MV-4-11 (cell line): ENCODE measurements at places on chromosomes 6 and 20.

DNA sequence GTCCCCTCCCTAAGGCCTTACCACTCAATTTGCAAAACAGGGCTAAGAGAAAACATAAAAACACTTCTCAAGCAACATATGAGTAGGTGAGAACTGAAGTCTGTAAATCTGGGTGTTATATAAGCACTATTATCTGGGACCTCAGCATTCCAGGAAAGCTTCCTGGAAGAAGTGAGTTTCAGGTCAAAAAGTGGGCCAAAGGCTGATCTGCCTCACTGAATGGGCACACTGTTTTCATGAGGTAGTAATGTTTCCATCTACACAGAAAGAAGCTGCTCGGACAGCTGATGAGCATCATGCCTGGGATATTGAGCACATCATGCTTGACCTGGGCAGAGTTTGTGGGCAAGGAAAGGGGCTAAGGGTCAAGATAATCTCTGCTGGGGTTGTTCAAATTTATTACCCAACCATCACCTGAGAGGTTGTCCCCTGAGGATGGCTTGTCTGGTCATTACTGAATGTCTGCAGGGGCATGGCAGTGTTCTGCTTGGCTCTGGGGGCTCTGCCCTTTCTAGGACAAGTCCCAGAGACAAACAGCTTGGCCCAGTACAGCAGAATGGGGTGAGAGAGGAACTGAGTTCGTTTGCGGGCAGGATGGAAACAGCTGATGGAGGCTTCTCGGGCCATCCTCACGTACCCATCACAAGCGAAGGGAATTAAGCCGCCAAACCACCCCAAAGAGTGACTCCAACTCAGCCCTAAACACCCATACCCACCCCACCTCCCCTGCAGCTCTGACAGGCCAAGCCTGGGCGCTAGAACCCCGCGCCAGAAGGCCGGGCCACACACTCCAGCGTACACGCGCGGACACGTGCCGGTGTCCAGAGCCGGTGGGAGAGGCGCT lies 1.2 kb upstream of the SYNJ2 start:
- DNase-seq = peak; percentile 65

DNA sequence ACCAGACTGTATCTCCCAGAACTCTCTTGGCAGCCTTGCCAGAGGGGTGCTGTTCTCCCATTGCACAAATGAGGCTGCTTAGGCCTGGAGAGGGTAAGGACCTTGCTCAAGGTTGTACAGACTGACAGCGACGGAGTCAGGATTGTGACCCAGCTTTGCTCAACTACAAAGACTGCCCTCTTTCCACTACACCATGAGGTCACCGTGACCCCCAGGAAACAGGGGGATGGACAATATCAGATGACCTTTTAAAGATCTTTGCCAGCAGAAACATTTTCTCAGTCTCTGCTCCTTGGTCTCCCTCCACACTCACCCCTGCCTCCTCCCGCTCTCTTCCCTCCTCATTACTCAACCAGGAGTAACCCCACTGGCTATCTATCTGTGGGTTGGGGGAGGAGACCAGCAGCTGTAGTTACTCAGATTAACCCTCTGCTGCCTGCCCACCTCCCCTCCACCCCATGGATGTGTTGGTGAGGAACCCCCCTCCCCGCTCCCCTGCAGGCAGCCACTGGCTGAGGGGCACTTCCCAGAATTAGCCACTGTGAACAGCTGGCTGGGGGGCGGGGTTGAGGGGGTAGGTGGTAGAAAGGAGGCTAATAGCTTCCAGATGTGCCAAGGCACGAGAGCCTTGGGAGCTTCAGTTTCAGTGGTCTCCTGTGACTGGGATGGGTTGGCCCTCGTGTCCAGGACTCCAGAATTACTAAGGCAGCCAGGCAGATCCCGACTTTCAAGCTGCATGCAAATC lies 26.9 kb upstream of the MRPS18A start:
- DNase-seq = peak; percentile 25

DNA sequence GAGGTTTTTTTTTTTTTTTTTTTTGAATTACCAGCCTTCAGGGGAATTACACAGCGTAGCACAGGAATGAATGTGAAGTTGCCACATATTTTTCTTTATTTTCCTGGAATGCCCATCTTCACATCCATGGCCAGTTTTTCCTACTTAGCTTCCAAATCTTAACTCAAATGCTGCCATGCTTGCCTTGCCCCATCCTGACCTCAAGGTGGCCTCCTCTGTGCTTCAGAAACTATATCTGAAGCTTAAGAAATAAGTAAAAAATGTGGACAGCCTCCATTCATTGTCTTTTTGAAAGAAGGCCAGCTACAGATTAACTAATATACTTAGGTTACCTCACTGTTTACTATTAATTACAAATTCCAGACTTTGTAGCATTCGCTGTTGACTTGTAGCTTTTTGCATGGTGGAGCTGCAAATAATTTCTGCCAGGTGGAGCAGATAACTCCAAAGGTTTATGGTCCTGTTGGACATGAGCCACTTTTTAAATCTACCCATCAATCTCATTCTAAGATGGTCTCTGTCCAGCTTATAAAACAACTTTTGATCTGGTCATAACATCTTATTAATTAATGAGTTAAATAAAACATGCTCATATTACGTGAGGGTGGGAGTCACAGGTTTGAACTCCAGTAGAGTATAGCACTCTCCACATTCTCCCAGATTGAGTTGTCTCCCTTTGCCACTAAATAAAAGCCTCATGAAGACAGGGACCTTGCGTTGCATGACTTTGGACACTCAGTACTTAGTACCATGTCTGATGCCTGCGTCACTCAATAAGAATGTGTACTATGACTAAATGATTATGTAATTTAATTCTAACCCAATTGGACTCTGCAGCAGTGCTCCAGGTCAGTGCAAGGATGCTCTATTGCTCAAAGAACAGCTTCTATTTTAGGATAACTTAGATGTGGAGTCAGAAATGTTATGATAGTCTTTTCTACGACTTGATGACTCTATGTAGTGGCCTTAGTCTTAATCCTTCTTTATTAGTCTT lies 678.6 kb upstream of the CITED2 start:
- peak; percentile 14 for DNase-seq

- DNase-seq = peak; percentile 37
Observed at GRCh38 chr6:148818939-148819575, 72.2 kb downstream of the UST start.
